ENCODE measurements at places on chromosomes 3 and 15.

GRCh38 chr15:65057549-65057940 lies 10.2 kb downstream of the RASL12 start:
- DNase-seq, result no peak

- DNase-seq, result peak; percentile 84
These were observed 7.1 kb downstream of the CPN2 start for GRCh38 chr3:194344012-194344411.

- no peak for DNase-seq
These were observed 216.4 kb downstream of the TCF12 start for GRCh38 chr15:57134851-57135250.

GRCh38 chr15:78879517-78880241 lies 7.0 kb downstream of the MORF4L1 start:
- DNase-seq, result no peak

- DNase-seq, result no peak
These were observed 55.2 kb downstream of the PRTG start for GRCh38 chr15:55687792-55688191.

DNA sequence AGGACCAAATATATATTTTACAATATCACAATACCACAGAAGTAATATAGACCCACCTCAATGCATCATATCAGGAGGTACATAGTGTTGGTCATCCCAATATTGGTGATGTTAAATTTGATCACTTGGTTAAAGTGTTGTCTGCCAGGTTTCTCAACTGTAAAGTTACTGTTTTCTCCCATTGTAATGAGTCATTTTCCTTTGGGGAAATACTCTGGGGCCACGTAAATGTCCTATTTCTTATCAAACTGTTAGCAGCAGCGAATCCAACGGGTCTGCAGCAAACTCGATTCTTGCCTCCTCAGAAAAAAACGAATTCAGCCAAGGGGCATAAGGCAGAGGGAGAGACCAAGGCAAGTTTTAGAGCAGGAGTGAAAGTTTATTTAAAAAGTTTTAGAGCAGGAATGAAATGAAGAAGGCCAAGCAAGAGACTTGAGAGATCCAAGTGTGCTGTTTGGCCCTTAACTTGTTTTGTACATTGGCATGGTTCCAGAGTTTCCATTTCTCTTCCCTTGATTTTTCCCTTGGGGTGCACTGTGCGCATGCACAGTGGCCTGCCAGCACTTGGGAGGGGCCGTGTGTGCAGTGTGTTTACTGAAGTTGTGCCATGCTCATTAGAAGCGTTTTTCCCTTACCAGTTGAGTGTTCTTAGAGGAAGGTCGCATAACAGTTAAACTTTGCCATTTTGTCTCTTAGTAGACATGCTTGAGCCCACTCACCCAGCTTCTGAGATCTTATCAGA lies 512.5 kb downstream of the AGBL1 start:
- no peak for DNase-seq

- DNase-seq, result no peak
These were observed 6.8 kb downstream of the STOML1 start for GRCh38 chr15:73985101-73985873.
